ENCODE measurements at places on chromosomes 13 and 19.

GRCh38 chr13:51814825-51815650 is 11.1 kb upstream of the DHRS12 start:
- DNase-seq = no peak

DNA sequence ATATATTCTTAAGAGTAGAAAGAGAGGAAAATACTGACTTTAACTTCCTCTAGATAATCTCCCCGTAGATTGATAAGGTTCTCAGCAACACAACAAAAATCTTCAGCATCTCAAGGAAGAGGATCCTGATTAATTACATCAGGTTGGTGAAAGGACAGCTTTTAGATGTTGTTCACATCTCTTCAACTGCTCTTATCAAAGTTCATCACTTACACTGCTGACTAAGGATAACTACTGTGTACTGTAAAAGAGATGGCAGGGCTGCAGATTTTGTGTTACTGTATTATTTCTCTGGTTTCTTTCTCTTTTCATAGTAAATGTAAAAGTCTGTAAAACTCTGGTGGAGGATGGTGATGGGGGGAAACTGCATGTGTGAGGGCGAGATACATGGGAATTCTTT is 133.7 kb downstream of the PCDH9 start:
- DNase-seq = no peak

GRCh38 chr19:19191768-19192077 is 229 bp downstream of the BORCS8 start:
- DNase-seq = no peak

DNA sequence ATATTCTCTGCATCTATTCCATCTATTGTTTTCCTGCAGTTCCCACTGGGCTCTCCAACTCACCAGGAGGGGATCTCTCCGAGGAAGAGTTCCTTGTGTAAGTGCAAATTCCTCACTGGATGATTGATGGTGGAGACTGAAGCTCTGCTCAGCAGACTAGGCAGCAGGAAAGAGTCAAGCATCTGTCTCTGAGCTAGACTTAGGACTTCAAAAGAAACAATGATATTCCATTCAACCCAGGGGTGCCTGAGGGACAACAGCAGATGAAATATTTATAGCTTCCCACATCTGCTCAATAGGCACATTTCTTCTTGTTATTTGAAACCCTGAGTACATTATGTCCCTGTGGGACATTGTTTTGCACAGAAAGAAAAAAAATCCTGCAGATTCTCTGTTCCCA is at the start of the genes OR7A5 and OR7C1:
OR7A5 (minus strand) TSS at position 175 of the 400 bp plus-strand sequence. CDS start 6,944 bp downstream, outside the sequence.
OR7C1 (minus strand) TSS at position 175 of the 400 bp plus-strand sequence. CDS start 35,049 bp downstream, outside the sequence.
- no peak for DNase-seq

DNA sequence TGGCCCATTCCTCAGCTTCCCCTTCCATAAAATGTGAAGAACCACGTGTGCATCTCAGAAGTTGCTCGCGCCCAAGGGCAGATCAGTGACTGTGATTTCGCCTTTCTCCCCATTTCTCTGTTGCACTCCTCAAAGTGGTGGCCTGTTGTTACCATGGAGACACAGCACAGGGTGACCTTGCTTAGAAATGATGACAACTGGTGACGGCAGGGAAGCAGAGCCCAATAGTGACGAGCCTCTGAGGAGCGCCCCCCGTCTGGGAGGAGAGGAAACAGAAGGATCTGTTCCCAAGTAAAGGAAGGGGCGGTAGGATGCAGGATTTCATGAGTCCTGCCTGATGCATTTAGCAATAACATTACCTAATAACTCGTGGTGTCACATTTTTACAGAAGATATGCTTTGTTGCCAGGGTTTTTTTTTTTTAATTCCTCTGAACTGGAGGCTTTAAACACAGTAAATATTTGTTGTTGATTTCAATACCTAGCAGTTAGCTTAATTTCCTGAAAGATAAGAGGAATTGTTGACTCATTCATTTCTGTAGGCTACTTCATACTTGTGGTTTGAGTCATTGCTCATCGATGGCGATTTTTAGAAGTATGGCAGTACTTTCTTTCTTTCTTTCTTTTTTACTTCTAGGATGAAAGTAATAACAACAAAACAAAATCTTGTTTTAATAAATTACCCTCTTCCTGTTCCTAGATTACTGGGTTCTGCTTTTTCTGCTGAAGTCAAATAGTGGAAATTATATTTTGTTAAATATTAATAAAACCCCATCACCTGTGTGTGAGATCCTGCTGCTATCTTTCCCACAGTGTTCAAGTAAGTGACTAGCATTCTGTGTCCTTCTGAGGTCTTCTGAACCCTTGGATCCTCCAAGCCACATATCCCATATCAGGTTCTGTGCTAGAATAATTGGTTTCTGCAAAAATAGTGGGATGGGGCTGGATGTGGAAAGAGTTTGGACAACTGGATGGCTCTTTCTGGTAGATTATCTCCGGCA is 36.0 kb downstream of the MBNL2 start:
- DNase-seq = no peak

- DNase-seq = no peak
Observed at GRCh38 chr19:17538684-17539237, 16.7 kb upstream of the COLGALT1 start.

GRCh38 chr13:112614835-112615234 is 26.9 kb upstream of the TUBGCP3 start:
- no peak for DNase-seq

DNA sequence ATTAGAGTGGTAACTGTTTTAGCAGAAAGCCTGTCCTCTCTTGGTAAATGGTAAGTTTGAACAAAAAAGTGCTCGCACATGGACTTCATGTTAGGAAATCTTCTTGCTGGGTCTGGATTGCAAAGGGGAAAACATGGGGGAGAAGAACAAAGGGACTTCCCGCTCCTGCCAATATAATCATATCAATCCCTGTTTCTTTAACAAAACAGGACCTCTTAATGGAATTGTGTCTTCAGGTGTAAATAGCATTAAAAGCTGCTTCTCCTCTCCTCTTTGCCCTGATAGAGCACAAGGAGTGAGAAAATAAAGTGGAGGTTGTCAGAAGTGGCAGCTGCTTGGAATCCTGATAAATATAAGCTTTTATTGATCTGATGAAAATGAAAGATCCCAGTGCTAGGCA is 20.4 kb upstream of the ZNF536 start:
- DNase-seq = no peak

DNA sequence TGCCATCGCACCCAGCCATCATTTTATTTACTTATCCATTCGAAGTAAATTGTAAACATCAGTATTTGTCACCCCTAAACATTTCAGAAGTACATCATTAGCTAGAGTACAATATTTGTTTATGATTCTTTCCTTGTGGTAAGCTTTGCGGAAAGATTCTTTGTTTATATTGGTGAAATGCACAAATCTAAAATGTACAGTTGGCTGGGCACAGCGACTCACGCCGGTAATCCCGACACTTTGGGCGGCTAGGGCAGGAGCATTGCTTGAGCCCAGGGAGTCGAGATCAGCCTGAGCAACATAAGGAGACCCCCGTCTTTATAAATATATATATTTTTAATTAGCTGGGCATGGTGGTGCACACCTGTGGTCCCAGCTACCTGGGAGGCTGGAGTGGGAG is 10.1 kb downstream of the LGALS7B start:
- DNase-seq = no peak

- no peak for DNase-seq
Observed at GRCh38 chr13:98775844-98776598, 23.5 kb upstream of the SLC15A1 start.

DNA sequence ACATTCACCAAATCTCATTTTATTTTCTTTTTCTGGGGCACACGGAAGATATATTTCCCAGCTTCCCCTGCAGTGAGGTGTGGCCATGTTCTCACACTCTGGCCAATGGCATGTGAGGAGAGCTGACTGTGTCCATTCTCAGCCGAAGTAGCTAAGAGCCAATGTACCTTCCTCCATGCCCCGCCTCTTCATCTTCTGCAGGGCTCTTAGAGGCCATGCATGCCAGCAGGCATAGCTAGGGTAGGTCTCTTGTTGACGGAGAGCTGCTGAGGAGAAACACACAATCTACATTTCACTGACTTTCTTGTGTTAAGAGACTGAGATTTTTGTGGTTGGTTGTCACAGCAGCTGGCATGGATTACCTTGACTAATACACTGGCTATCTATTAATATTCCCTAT is 9.8 kb upstream of the MICU2 start:
- no peak for DNase-seq

DNA sequence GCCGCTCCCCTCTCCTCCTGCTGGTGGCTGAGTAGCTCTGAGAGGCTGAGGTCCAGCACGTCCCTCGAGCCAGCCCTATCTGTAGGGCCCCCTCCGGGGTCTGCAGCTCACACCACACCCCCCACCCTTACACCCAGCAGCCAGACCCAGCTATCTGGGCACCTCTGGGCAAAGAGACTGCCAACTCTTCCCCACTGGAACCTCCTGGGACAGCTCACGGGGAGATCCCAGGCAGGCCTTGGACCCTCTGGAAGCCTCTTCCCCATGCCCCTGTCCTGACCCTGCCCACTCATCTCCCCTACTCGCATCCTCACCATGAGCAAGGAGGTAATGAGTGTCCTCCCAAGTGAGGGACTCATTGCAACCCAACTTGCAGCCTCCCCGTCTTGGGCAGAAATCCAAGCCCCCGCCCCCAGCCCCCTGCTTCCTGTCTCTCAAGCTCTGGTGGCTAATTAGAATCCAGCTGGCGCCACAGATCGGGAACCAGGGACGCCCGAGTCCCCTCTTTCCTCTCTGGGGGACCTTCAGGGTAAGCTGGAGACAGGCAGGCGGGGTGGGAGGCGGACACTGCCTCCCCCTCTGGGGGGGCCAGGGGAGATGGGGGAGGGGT is 22.1 kb downstream of the ADGRL1 start:
- DNase-seq = no peak

DNA sequence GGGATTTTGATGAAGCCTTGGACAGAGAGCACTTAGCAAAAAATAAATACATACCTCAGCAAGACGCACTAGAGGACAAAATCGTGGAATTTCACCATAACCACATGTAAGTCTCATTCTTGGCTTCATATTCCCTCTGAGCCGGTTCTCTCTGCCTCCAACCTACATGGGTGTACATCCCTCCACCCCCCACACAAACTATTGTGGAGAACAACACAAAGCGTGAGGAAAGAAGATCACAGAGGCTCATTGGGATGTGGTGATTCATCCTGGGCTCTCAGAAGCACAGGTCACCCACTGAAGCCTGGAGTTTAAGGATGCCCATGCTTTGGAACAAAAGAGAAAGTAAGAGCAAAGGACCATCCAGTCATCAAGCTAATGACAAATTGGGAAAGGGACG is 192.2 kb downstream of the STK24 start:
- no peak for DNase-seq

- DNase-seq = no peak
Observed at GRCh38 chr13:58978331-58978730, 1185.4 kb downstream of the DIAPH3 start.

- no peak for DNase-seq
Observed at GRCh38 chr19:5023128-5023571, 54.2 kb downstream of the KDM4B start.

GRCh38 chr19:35755550-35756376 is 1.1 kb downstream of the HSPB6 start:
- DNase-seq = no peak

DNA sequence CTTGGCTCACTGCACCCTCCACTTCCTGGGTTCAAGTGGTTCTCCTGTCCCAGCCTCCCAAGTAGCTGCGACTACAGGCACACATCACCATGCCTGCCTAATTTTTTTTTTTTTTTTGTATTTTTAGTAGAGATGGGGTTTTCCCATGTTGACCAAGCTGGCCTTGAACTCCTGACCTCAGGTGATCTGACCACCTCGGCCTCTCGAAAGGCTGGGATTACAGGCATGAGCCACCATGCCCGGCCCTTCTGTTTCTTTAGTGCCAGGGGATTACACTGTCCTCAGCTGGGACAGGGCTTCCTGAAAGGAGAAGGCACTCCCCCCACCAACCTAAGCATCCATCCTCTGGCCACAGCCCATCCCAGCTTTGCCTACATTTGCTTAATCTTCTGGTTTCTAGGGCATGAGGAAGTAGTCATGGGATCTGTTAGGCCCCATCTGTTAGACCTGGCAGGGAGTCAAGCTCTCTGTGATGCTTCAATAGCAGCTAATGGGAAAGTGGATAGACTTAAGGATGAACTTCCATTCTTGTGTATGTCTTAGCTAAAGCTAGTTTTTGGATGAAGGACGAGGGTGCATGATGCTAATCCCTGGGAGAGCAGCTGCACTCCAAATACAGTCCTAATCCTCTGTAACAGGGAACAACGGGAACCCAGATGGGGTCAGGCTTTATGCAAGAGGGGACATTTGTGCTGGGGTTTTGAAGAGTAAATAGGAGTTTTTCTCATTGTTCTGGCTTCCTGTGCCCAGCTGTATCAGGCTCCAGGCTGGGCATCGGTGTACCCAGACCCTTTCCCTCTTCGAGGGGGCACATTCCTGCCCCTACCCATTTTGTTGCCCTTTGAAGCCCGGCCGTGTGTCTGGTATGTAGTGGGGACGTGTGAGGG is 2.6 kb downstream of the VAV1 start:
- no peak for DNase-seq

DNA sequence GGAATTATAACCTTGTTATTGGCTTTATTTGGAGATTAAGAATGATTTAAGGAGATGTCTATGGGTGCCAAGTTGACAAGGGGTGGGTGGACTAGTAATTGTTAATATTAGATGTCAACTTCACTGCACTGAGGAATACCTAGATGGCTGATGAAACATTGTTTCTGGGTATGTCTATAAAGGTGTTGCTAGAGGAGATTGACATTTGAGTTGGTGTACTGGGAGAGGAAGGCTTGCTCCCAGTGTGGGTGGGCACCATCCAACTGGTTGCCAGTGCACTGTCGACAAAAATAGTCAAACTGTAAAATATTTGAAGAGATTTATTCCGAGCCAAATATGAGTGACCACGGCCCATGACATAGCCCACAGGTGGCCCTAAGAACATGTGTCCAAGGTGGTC is 378.8 kb downstream of the NDFIP2 start:
- DNase-seq = no peak

DNA sequence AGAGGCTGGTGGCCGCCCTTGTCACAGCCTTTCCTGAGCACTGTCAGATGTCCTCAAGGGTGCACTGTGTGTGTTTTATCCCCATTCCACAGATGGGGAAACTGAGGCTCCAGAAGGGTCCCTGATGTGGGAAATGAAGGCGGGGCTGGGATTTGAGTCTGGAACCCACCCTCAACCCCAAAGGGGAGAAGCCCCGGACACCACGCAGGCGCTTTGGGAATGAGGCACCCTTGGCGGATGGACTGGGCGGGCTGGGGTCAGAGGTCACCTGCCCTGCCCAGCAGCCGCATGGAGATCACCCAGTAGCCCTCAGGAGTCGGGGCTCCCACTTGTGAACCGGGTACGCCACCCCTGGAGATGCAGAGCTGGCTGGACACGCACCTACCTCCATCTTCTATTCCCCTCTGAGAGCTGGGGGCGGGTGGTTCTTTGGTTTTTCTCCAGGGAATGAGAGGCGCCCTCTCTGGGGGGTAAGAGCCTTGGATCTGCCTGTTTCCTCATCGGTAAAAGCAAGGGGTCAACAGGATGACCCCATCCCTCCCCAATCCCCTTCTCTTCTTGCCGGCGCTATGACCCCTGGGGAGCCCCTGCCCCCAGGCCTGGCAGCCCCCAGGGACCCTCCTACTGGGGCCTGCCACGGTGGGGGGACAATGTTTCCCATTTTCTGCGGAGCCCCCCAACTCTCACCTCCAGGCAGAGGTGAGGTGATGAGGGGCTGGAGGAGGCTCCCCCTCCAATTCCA is 8.3 kb upstream of the ONECUT3 start:
- no peak for DNase-seq
